Activated T-helper 1 cell treated with anti-CD3 and anti-CD28 coated beads, Interleukin-12 subunit alpha, Interleukin-12 subunit beta, Interleukin-2, Interleukin-4 antibody, amounts not matched to agents 30 ng/mL and 10 ng/mL and 1 ng/mL, durations not matched to agents 14 hours and 24 hours and 36 hours (primary cell): ENCODE measurements at places on chromosomes 13 and 19. TPM values are rescaled to one million over a fixed set of nuclear protein-coding genes. Genes with fewer than 3 reads are reported as not detected.

Gene KLF2
- total RNA-seq: 5.7 TPM in 2 replicates

Gene SF3A2
- total RNA-seq: 153 and 169 TPM in 2 replicates

Gene MED29
- total RNA-seq: 37.5 and 45.8 TPM in 2 replicates

Gene PSG2
- not detected in 2 replicates for total RNA-seq

Gene KLK15
- total RNA-seq: not detected in 2 replicates

Gene LRFN3
- 11.6 and 13.6 TPM in 2 replicates for total RNA-seq

Gene SYT3
- not detected in 2 replicates for total RNA-seq

Gene FBXL12
- total RNA-seq: 19.4 and 20.7 TPM in 2 replicates

Gene OVOL3
- not detected in 2 replicates for total RNA-seq

Gene IPO5
- 210 and 226 TPM in 2 replicates for total RNA-seq

Gene CDK8
- 18.4 and 18.9 TPM in 2 replicates for total RNA-seq

Gene LIPE
- 32.8 and 38.5 TPM in 2 replicates for total RNA-seq

Gene FLT3
- not detected in 2 replicates for total RNA-seq

Gene ZNF44
- 7.4 and 10.3 TPM in 2 replicates for total RNA-seq

Gene KCNRG
- total RNA-seq: 0.34 and 0.86 TPM in 2 replicates

Gene RGS9BP
- 0.17 TPM in 1 of 2 replicates, not detected in the other for total RNA-seq

Gene GFY
- not detected in 2 replicates for total RNA-seq

Gene CEACAM1
- total RNA-seq: 8.2 and 9.6 TPM in 2 replicates

Gene VAV1
- total RNA-seq: 86.8 and 90.4 TPM in 2 replicates

Gene CYSLTR2
- 0.75 and 0.78 TPM in 2 replicates for total RNA-seq

Gene CBY2
- not detected in 2 replicates for total RNA-seq

Gene ZNF235
- total RNA-seq: 3.8 and 4.7 TPM in 2 replicates

Gene NEK5
- not detected in 2 replicates for total RNA-seq

Gene PNPLA6
- 131 and 136 TPM in 2 replicates for total RNA-seq

Gene NOVA2
- total RNA-seq: not detected in 2 replicates

Gene TM9SF2
- total RNA-seq: 59.1 and 62.6 TPM in 2 replicates

Gene PEG3
- not detected in 2 replicates for total RNA-seq

Gene FFAR3
- 0.20 and 0.36 TPM in 2 replicates for total RNA-seq

Gene IGFL1
- total RNA-seq: not detected in 2 replicates

Gene ZNF253
- 7.8 and 11.1 TPM in 2 replicates for total RNA-seq

Gene OR7D2
- total RNA-seq: 0.44 TPM in 2 replicates

Gene FGF9
- total RNA-seq: 0.23 and 0.47 TPM in 2 replicates

Gene SRRM5
- total RNA-seq: 0.10 and 0.13 TPM in 2 replicates

Gene TBXA2R
- total RNA-seq: 0.47 and 1.0 TPM in 2 replicates

Gene EID2
- 17.0 and 17.6 TPM in 2 replicates for total RNA-seq

Gene CEACAM3
- total RNA-seq: not detected in 2 replicates
